ENCODE measurements at places on chromosomes 2 and 18.

DNA sequence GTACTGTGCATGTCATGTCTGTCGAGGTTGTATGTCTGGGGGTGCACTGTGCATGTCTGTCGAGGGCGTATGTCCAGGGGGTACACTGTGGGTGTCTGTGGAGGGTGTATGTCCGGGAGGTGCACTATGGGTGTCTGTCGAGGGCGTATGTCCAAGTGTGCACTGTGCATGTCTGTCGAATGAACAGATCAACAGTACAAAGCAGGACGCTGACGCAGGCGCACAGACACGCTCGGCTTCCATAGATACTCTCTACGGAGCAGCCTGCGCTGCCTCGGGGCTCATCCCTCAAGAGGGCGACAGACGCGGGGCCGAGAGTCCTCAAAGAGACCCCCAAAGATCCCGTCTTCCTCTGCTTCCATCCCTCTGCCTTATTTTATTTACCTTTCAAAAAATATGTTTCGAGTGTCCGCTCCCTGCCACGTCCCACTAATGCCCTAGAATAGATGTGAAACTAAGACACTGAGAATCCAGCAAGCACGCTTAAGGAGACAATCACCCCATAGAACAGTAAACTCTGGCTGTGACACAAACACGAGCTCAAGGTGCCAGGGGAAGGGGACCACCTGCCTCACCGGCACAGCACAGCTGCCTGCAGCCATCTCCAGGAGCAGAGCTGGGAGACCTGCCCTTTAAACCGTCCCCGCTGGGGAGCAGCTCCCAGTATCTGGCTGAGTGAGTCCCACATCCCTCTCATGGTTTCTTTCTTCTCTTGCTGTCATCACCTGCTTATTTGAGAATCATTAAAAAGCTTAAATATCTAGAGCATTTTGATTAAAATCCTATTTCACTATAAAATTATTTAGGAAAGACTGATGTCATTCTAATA lies 250.5 kb upstream of the MYT1L start:
- DNase-seq: no peak

GRCh38 chr2:15560140-15560987 lies 770 bp downstream of the NBAS start:
- no peak for DNase-seq

DNA sequence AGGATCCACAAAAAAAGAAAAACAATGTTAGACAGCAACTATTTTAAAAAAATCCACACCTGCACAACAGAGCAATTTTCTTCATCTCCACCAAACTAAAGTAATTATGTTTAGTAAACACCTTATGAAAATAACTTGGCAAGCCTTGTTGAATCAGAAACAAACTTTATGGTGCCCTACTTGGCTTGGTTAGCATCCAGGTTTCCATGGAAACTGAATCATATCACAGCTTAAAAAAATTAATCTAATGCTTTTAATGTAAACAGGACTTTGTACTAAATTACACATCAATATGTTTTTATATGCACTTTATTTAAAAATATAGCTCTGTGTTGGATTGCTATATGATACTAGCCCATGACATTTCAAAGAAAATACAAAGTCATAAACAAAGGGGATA lies 1882.4 kb downstream of the SUCLG1 start:
- DNase-seq: no peak

DNA sequence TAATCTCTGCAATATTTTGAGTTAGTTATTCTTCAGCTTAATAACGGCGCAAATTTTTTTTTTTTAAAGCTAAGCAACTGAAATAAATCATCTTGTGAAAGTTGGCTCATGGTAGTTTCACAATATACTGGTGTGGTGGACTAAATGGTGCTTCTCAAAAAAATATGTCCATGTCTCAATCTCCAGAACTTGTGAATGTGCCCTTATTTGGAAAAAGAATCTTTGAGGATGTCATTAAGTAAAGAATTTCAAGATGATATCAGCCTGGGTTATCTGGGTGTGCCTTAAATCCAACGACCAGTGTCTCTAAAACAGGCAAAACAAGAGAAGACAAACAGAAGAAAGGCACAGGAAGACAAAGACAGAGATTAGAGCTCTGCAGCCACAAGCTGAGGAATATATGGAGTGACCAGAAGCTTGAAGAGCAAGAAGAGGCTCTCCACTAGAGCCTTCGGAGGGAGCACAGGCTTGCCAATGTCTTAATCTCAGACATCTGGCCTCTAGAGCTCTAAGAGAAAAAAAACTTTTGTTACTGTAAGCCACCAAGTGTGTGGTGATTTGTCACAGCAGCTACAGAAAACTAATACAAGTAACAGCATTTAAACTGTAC lies 71.4 kb downstream of the HNMT start:
- DNase-seq: no peak

GRCh38 chr18:21458310-21458709 lies 142.2 kb downstream of the ESCO1 start:
- no peak for DNase-seq

DNA sequence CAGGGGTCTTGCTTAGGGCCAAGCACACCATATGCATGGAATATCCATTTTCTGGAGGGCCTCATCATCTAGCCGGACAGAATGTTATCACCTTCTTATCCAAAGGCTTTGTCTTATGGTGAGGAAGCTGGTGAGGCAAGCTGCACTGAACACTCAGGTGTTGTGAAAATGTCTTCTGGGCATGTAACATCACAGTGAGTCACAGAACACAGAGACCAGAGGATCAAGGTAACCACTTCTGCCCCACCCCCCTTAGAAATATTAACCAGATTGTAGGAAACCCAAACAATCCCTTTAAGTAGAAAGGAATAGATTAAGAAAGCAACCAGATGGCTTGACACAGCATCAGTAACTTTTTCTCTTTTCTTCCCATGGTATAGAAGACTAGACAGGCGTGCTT lies 51.1 kb downstream of the MYO5B start:
- no peak for DNase-seq

All from NCI-H2081 treated with DMSO at 0.1 percent for 48 hours (cell line).